Hypothalamus (tissue), 51 donors: ENCODE measurements at places on chromosomes 6 and 20.

DNA sequence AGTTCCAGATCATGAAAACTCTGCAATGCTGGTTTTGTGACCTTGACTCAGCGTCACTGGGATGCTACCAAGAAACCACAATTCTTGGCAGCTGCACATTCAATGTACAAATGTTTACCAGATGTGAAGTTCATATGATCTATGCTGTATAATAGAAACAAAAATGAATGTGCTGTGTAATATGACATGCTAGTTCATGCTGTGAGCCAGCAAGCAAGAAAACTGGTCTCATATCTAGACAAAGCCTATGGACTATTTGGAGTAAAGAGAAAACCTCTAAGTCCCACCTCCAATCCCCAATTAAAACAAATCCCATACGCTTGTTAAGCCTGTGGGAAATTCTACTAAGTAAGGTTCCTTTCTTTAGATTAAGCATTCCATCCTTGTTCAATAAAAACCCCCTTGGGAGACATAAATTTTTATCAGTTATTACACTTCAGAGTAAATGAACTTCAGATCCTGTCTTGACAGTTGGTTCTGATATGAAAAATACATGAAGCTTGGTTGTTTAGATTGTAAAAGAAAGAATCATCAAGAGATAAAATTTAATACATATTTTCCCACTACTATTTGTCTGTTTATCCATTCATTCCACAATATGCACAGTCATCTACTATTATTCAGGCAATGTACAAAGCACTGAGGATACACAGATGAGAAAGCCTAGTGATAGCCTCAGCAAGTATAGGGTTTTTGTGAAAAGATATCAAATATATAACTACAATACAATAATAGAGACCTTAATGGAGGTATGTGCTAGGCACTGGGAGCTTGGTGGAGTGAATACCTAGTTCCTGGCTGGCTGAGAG, 20.1 kb downstream of the COL21A1 start:
- no peak for DNase-seq

DNA sequence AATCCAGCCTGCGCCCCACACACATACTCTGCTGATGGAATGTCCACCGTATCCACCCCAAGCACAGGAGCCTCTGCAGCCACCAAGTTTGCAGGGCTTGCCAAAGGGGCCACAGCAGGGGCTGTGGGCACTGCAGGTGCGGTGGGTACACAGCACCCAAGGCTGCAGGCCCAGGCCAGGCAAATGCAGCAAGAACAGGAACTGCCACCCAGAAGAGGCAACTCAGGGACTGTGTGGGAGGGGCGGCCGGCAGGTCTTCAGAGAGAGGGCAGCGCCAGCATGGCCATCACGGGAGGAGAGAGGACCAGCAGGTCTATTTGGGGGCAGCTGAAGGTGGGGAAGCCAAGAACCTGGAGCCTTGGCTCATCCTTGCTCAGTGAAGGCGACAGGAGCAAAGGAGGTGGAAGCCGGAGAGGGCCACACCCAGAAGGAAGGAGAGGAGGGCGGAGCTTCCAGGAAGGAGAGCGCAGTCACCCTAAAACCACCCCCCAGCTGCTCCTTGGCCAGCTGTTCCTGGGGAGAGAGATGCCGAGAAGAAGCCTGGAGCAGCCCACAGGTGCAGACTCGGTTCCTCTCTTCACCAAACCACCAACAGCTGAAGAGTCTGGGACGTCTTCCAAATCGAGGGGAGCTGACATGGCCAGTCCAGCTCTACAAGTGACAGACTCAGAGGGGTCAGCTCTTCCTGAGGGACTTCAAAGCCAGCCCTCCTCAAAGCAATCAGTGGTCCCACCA, 265.1 kb upstream of the CDYL start:
- DNase-seq = no peak

- no peak for DNase-seq
Measured at GRCh38 chr20:54276577-54277169, 68.8 kb downstream of the PFDN4 start.

- DNase-seq = peak; percentile 96
Measured at GRCh38 chr6:117674991-117675657, at the start of gene NUS1. Gene NUS1, plus strand, starts transcription at chr6:117675469. Its CDS starts 202 bp downstream, at chr6:117675671.

- DNase-seq = no peak
Measured at GRCh38 chr6:167791780-167792478, 34.8 kb upstream of the AFDN start.

DNA sequence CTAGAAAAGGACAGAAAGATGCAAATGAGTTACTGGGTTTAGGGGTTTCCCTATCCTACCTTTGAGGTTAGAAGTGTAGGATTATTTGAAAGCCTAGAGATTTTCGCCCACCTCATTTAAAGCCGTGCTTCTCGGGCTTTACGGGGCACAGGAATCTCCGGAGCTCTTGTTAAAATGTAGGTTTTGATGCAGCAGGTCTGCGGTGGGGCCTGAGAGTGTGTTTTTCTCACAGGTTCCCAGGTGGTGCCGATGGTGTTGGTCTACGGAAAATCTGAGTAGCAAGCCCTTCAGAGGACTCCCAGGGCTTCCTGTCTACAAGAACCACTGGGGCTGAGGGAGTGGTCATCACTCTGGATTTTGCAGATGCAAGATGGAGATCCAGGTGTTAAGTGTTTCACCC, 47.5 kb downstream of the TRAM2 start:
- no peak for DNase-seq

GRCh38 chr6:132972971-132973370, 158.6 kb downstream of the RPS12 start:
- DNase-seq = no peak

DNA sequence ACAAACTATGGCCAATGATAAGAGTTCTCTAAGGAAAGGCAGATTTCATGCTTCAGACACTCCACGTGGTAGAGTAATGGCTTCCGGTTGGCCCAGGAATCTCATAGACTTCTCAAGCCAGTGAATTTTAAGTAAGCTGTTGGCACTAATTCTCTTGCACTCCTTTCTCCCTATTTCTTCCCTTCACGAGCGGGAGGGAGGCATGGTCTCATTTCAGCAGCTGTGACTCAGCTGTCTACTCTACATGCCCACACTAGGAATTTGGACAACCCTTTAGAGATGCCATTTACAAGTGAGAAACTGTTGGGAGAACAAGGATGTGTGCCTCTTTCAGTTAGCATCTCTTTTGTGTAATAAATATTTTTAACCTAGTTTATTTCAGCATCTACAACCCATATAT, 107.7 kb downstream of the PTPRK start:
- no peak for DNase-seq

DNA sequence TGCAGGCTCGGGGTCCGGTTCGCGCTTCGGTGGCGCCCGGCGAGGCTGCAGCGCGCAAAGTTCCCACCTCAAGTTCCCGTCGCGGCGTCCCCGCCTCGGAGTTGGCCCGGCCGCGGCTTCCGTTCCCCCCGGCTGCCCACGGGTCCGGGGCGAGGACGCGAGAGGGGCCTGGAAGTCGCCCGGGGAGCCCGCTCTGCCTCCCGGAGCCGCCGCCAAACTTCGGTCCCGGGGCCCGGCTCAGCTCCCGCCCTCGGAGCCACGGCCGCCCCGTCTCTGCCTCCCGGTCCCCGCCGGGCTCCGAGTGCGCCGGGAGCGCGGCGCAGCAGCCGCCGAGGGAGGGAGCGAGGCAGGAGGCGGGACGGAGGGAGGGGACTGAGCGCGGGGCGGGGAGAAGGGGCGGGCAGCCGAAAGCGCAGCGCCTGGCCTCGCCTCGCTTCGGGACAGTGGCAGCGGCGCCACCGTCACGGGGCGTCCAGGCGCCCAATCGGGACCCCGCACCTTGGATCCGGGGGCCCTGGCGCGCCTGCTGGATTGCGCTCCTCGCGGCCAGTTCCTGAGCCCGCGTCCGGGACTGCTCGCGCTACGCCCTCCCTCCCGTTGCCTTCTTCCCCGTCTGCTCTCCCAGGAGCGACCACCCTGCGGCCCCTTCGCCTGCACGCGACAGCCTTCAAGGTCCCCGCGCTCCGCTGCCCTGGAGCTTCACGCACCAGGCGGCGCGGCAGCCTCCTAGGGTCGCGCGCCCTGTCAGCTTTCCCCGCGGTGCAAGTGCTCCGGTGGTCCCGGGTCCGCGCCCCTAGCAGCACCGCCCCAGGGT, at the start of gene KCNG1:
TSS of gene KCNG1 (minus strand) at position 305 of the 814 bp plus-strand sequence. CDS start 12,769 bp downstream, outside the sequence.
- DNase-seq = peak; percentile 25

- no peak for DNase-seq
Measured at GRCh38 chr20:11473983-11474382, 443.7 kb upstream of the BTBD3 start.
